ENCODE measurements at places on chromosomes 1 and 21. TPM values are rescaled to one million over a fixed set of nuclear protein-coding genes. Genes with fewer than 3 reads are reported as not detected.

GRCh38 chr1:30759718-30760281, 2.2 kb upstream of the LAPTM5 start:
- H3K27ac ChIP-seq = peak overlapping the region; percentile 96
- H3K36me3 ChIP-seq = no peaks in the 10 kb centered on the region
- H3K27me3 ChIP-seq = no peaks in the 10 kb centered on the region
- DNase-seq = peak; percentile 76

DNA sequence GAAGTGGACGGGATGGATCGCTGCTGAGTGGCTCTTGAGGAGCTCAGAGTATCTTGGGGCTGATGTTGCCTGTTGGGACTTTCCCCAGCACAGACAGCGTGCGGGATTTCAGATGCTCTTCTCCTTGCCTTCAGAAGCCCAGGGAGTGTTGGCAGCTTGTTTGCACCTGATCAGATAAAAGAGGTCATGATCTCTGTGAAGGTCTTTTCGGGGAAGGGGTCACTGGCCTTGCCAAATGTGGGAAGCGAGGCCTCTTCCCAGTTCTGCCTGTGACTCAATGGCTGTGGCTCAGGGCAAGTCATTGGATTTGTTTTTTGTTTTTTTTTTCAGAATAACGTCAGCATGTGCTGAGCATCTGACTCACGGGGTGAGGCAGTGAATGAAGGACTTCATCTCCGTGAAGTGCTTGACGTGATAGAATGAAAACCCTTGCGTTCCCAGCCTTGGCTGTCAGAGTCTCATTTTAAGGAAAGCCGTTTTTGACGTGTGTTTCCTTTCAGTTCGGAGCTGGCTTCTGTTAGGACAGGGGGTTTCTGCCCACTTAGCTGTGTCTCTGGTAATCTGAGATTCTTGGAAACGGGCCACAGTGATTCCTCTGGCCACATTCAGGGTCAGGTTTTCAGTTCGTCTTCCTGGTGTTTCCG, 46.7 kb downstream of the GALNT2 start:
- H3K36me3 ChIP-seq = no peaks in the 10 kb centered on the region
- no peak for DNase-seq
- H3K4me3 ChIP-seq = no peak overlapping the region
- H3K27ac ChIP-seq = no peak overlapping the region
- H3K4me1 ChIP-seq = peaks cover 17% of the 10 kb centered on the region
- H3K27me3 ChIP-seq = no peaks in the 10 kb centered on the region

DNA sequence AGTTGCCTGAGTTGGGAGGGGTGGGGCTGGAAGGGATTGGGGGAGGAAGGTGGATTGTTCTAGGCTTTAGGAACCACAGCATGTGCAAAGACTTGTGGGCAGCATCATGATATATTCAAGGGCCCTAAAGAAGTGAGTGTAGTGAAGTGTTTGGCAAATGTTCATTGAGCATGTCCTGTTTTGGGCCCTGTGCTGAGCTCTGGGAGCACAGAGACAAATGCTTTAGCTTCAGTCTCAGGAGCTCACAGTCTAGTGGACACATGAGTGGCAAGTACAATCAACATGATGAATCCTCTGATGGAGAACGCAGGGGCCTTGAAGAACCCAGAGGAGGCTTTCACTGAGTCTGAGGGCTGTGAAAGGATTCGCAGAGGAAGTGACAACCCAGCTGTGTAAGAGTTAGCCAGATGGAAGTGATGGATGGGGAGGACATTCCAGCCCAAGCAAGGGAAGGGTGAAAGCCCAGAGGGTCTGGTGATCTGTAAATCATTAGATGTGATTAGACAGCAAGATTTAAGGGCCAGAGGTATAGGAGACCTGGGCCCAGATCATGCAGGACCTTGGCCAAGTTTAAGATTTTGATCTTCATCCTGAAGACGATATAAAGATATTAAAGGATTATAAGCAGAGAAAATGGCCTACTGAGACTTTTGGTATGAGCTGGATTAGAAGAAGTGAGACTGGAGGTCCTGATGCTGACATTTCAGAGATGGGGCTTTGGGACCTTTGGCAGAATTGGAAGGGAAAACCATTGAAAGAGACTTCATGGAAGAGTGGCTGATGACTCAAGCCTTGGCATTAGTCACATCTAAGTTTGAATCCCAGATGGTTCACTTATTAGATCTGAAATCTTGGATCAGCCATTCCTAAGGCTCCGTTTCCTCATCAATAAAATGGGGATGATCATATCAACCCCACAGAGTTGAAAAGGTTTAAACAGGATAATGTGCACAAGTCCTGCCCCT, 4.6 kb downstream of the IPO13 start:
- peaks cover 18% of the 10 kb centered on the region for H3K4me1 ChIP-seq
- no peak for DNase-seq
- H3K27ac ChIP-seq = no peak overlapping the region
- no peak overlapping the region for H3K4me3 ChIP-seq
- no peaks in the 10 kb centered on the region for H3K36me3 ChIP-seq

Gene BCAR3
- 0.62 TPM for total RNA-seq

Gene PFKFB2
- total RNA-seq = 3.0 TPM

Gene RHOU
- total RNA-seq = 0.64 TPM

Gene LCA5L
- total RNA-seq = 0.13 TPM

GRCh38 chr1:29657816-29658215, 421.5 kb downstream of the PTPRU start:
- H3K27me3 ChIP-seq = no peaks in the 10 kb centered on the region
- no peak for DNase-seq
- H3K27ac ChIP-seq = no peak overlapping the region
- no peaks in the 10 kb centered on the region for H3K36me3 ChIP-seq
- no peak overlapping the region for H3K4me3 ChIP-seq

- H3K4me1 ChIP-seq = no peaks in the 10 kb centered on the region
- no peaks in the 10 kb centered on the region for H3K27me3 ChIP-seq
- no peak overlapping the region for H3K4me3 ChIP-seq
- H3K27ac ChIP-seq = no peak overlapping the region
- no peaks in the 10 kb centered on the region for H3K36me3 ChIP-seq
These were observed 37.2 kb upstream of the ACOT11 start for GRCh38 chr1:54510715-54511270.
